Stimulated activated CD8-positive, alpha-beta memory T cell treated with anti-CD3 and anti-CD28 coated beads, Interleukin-4, amount 100 ng/mL, for 1 hour (primary cell): ENCODE measurements at places on chromosomes 5 and 9.

GRCh38 chr5:170080786-170081445, 24.8 kb upstream of the FOXI1 start:
- no peak for DNase-seq

GRCh38 chr5:126881821-126882600, 105.1 kb downstream of the LMNB1 start:
- DNase-seq, result no peak

DNA sequence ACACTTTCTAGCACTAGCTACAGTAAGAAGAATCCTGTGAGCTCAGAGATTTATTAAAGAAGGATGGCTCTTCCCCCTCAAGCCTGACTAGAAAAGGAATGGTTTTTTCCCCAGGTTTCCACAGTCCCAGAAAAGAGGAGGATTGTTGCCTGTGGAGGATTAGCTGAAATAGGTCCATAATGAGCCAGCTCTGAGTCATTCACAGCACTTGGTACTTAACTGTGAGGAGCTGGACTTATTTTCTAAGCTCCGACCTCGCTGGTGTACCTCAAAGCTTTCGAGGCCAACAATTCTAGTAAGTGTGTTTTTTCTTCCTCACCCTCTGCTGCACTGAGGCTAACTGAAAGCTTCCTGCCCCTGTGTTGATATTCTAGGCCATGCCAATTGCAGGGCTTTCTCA, 222.5 kb upstream of the IL12B start:
- DNase-seq, result no peak

GRCh38 chr5:50984640-50985039, 318.2 kb downstream of the PARP8 start:
- no peak for DNase-seq

- no peak for DNase-seq
These were observed 208.1 kb upstream of the PIK3R1 start for GRCh38 chr5:68007451-68007850.

GRCh38 chr5:89556215-89556913, 673.4 kb upstream of the MEF2C start:
- DNase-seq, result no peak
